K562 (cell line): ENCODE measurements at places on chromosomes 16 and 17.
A peak's percentile ranks its signal among the peaks of the same experiment; 100 is the strongest.

DNA sequence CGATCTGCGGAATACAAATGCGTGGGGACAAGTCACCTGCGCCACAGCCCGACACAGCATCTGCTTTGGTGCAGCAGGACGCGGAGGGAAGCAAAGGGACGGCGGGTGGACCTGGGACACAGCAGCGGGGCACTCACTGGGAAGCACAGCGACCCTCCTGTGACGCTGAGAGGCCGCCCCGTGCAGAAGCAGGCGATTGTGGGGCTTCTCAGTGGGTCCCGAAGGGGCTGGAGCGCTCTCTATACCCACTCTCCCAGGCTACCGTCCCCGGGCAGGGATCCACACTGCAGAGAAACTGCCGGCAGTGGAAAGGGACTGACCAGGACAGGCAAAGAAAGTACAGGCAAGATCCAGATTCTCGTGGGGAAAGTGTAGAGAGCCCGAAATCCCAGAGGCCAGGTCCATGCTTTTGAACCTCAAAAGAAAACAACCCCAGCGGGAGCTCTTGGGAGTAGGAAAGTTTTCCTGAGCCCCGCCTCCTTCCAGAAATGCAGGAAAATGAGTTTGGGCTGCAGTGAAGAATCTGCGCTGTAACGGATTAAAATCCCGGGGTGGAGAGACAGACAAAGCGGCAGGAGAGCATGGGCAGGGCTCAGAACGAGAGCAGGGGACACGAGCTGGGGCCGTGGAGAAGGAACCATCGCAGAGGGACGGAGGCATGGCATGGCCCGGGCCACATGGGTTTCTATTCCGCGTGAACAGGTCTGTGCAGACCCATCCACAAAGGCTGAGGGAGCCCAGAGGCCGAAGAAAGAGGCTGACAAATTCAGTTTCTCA is 12.7 kb downstream of the COX4I1 start:
- DNase-seq: no peak

DNA sequence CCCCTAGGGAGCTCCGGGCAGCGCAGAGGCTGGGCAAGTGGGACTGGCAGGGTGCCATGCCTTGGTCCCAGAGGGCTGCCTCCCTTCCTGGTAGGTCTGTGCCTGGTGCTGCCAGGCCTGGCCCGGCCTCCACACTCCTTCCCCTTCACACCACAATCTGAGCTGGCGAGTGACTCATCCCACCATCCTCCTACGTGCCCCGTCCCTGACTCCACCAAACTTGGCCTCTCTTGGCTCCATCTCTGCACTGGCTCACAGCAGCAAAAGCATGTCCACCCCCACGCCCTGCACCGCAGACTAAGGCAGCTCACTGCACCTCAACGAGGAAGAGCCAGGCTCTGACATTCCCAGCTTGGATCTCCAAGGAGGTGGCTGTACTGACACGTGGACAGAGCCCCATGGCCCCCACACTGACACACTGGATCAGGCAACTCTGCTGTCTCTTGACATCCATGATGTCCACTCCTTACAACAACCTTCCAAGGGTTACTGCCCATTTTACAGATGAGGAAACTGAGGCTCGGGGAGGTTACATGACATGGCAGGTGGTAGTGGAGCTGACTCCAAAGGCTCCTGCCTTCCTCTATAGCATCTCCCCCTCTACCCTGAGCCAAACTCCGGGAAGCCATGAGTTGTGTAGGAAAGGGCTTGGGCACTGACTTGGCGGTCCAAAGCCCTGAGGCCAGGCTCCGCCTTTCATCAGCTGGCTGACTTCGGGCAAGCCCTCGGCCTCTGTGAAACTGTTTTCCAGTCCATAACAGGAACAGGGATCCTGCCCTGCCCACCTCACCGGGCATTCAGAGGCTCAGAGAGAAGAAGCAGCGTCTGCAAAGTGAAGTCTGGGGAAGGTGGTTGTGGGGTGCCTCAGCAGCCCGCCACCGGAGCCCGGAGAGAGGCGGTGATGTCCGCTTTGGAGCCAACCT is 20.1 kb upstream of the KRT19 start:
- peak; percentile 54 for DNase-seq

DNA sequence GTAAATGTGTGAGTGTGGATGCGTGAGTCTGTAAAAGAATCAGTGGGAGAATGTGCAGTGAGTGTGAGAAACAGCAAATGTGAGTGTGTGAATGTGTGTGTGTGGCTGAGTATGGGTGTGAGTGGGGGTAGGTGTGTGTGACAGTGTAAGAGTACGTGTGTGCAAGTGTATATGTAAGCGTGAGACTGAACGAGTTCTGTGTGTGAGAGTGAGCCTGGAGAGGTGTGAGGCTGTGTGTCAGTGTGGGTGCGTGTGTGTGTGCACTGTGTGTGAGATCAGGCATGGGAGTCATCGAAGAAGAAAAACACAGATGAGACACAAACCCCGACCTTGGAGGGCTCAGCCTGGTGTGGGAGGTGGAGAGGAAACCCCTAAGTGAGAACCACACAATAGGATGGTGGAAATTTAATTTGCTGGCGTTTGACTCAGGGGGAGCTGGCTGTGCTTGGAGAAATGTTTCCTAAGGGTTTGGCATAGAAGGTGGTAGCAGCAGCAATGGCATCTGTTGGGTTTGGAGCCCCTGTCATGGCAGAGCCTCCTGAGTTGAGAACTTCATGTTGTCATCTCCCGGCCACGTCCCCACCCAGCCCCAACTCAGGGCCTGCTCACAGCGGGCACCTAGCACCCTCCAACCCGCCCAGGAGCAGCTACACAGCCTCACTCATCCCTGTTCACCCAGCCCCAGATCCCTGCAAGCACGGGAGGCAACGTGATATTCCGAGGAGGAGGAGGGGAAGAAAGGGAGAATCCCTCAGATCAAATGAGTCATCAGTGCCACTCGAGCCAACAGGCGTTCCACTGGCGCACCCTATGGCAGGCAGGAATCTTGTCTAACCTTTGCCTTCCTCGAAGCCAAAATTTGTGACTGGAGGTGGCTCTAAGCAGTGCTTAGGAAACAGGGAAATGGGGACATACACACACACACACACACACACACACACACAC is 14.3 kb upstream of the NUBP1 start:
- DNase-seq: no peak

GRCh38 chr17:40072735-40073346 is 10.1 kb downstream of the THRA start:
- peak; percentile 77 for DNase-seq

DNA sequence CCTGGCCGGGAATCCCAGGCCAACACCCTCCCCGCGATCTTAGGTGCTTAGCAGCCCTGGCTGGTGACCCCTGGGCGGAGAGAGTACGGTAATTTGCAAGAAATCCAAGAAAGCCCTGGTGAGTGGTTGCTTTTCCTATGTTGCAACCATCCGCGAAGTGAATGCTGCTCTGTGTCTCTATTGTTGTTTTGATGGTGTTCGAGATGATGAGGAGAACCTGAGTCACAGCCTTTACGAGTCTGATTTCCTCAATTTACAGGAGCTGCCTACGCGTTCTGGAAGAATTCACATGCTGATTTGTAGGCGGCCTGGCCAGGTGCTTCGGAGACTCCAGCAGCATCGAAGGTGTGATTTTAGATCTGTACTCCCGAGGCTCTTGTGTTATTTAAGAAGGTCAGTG is 63.3 kb downstream of the TMEM235 start:
- no peak for DNase-seq
